AG20443 (cell line): ENCODE measurements at places on chromosomes 5 and 9.
A peak's percentile ranks its signal among the peaks of the same experiment; 100 is the strongest.

DNA sequence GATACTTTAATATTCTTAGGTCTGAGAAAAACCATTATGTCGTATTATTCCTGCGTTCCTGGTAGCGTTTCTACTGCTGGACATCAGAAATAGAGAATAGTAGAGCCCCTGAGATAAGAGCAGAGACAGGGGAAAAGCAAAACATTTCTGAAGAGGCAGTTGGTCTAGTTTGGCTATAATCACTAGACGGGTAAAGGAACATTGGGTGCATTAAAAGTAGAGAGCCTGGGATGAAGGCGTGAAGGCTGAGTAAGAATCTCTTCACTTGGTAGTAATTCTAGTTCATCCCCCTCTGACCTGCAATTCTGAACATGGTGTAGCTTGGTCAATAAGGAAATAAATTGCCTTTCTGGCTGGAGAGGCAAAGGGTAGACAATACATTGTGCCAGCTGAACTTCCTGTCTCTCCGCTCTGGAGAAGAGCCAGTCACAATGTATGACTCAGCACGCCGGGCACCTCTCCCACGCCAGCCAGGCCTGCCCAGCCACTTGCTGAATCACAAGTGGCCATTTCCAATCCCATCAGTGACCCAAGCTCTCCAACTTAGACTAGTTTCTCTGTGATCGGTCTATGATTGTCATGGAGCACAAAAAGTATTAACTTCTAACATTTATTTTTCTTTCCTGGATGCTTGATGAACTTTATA lies 75.4 kb downstream of the STK32A start:
- DNase-seq, result peak; percentile 31

DNA sequence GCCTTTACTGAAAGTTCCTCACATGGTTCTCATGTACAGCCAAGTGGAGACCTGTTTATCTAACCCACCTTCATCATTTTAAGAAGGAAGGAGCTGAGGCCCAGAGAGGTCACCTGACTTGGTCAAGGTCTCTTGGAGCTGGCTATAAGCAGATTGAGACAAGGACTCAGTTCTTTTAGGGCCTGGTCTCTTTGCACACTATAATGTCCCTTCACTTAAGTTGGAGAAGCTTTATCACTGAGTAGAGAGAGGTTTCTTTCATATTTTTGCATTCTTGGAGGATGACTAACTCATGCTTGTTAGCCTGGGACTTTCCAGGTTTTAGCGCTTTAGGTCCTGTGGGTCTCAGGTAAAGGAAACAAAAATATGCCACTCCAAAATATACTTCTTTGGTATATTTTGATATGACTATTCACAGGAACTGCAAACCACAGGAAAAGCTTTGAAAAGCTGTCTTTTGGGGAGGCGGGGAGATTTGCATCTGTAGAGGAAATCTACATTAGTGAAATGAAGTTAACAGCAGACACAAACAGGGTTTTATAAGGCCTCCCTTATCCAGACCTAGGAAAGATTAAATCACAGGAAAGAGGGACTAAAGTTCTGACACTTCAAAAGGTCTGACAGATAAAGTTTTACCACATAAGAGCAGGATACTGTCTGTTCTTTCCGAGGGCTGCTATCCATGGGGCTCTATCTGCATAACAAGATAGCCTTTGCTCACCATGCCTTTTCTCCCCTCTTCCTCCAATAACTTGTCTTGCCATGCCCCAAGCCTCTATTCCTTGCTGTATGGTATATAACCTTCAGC lies 95.8 kb upstream of the ANKRD55 start:
- DNase-seq, result no peak

DNA sequence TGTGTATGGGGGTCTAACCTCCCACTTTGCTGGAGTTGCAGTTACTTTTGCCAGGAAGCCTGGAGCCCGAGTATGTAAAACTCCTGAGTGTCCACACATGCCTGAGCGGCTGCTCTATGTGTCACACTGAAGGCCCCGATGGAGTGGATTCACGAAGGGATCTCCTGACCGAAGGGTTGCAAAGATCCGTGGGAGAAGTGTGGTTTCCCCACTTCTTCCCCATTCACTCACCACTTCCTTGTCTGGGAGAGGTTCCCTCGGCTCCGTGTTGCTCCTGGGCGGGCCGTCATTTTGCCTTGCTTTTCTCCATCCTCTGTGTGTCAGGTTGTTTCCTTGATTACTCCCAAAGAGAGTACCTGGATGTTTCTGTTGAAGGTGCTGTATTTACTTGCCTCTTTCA lies 16.2 kb upstream of the IL3 start:
- no peak for DNase-seq

DNA sequence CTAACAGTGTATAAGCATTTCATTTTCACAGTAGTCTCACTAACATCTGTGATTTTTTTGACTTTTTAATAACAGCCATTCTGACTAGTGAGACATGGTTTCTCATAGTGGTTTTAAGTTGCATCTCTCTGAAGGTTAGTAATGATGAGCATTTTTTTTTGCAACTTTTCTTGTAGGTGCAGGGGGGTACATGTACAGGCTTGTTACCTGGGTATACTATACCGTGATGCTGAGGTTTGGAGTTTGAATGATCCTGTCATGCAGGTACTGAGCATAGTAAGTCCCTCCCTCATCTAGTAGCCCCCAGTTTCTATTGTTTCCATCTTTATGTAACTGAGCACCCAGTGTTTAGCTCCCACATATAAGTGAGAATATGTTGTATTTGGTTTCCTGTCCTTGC lies 444.6 kb upstream of the DAB2 start:
- no peak for DNase-seq

DNA sequence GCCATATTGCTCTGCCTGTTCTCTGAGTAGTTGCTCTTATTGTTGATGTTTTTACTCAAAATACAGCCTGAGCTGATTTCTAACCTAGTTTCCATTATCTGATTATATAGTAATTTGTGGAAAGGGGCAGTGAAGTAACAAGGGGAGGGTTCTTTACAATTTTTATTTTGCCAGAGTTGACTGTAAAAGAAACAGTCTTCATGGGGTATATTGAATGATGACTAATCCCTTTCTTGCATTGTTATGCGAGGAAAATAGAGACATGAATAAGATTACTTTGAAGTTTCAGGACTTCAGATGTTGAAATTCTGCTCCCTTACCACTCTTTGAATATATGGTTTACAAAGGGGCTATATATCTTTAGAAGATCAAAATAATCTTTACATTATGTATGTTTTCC lies 9.1 kb upstream of the LRRC70 start:
- DNase-seq, result no peak

- DNase-seq, result no peak
These were observed 55.8 kb upstream of the ARRDC3 start for GRCh38 chr5:91438871-91439270.

DNA sequence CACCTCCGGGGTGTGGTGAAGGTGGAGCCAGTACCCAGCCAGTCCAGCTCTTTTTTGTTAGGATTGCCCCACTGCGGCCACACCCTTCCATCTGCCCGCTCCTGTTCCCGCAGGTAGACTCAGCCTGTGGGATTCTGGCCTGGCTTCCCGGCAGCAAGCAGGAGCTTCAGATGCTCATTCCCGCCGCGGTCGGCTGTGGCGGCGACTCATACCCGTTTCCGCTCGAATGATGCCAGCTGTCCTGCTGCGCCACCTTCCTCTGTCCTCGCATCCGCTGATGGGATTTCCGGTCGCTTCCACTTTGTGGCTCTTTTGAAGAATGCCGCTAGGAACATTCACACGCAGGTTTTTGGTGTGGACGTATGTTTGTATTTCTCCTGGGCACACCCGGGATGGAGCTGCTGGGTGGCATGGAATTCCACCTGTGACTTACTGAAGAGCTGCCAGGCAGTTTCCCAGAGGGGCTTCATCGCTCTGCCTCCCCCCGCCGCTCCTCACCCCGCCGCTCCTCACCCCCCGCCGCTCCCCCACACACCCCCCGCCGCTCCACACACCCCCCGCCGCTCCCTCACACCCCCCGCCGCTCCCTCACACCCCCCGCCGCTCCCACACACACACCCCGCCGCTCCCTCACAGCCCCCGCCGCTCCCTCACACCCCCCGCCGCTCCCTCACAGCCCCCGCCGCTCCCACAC lies 60.3 kb downstream of the TENT4A start:
- DNase-seq, result no peak

DNA sequence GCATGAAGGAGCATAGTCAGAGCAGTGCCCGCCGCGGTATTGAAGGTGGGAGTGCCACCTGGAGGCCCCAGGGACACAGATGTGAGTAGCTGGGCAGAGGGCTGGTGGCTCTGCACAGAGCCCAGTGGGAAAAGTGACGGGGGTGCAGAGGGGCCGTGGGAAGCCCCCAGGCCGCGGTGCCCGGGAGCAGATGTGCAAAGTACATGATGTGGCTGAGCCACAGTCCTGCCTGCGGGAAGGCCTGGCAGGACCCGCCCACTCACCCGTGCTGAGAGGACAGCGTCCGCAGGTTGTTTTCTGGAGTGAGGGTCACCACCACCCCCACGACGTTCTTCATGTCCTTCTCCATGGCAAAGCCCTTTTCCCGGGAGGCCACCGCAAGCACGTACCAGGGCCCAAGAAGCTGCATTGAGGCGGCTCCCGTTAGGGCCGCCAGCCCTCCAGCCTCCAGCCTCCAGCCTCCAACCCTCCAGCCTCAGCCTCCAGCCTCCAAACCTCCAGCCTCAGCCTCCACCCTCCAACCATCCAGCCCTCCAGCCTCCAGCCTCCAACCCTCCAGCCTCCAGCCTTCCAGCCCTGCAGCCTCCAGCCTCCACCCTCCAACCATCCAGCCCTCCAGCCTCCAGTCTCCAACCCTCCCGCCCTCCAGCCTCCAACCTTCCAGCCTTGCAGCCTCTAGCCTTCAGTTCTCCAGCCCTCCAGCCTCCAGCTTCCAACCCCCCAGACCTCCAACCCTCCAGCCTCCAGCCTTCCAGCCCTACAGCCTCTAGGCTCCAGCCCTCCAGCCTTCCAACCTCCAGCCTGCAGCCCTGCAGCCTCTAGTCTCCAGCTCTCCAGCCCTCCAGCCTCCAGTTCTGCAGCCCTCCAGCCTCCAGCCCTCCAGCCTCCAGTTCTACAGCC lies 914 bp downstream of the LCN6 start:
- no peak for DNase-seq

DNA sequence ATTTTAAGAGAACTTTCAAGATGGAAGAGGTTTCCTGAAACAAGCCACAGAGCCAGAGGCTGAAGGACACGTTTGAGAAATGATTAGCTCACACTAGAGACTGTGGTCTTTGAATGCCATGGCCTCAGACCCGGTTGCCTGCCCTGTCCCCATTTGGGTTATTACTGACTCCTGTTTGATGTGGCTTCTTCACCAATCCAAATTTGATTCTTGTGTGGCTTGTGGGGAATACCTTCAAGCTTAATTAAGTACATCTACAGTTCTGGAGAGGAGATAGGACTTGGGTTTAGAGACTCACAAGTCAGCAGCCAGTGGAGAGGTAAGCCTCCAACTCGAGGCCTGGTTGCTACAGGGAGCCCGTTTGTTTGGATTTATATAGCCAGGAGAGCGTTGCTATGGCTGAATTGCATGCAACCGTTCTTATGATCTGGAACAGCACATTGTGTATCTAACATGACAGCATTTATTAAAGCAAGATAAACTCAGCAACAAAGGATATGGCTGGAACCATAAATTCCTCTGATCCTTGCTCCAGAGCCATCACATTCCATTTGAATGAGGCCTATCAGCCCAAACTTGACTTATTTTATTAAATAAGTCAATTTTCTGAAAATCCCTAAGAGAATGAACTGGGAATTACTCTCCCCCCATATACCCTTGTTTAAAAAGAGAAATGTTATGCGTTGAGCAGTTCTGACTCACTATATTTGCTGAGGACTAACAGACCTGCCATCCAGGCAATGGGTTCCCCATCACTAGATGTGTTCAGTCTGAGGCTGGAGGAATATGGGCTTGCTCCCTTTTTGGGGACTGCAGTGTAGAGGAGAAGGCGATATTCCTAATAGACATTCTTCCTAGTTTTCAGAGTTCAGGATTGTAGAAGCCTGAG lies 88.4 kb upstream of the TNFSF8 start:
- peak; percentile 80 for DNase-seq

- DNase-seq, result no peak
These were observed 2.9 kb upstream of the LCP2 start for GRCh38 chr5:170300361-170301013.

DNA sequence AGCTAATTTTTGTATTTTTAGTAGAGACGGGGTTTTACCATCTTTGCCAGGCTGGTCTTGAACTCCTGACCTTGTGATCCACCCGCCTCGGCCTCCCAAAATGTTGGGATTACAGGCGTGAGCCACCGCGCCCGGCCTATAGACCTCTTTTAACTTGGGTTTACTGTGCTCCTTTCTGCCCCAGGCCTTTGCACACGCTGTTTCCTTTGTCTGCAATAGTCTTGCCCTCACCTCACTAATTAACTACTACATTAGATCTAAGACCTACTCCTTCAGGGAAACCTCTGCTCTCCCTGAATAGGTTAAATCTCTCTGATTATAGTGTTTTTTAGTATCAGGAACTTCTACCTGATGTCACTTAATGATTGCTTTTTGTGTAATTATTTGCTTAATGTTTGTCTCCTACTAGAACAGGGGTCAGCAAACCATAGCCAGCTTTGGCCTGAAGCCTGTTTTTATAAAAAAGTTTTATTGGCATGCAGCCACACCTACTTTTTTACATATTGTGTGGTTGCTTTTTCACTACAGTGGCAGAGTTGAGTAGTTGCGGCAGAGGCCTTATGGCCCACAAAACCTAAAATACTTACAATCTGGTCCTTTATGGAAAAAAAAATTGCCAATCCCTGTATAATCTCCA lies 31.2 kb upstream of the TLE1 start:
- DNase-seq, result no peak

GRCh38 chr9:18747595-18747994 lies 273.6 kb downstream of the ADAMTSL1 start:
- DNase-seq, result peak; percentile 26

- peak; percentile 73 for DNase-seq
These were observed 176.9 kb upstream of the WWC1 start for GRCh38 chr5:168114444-168115017.

DNA sequence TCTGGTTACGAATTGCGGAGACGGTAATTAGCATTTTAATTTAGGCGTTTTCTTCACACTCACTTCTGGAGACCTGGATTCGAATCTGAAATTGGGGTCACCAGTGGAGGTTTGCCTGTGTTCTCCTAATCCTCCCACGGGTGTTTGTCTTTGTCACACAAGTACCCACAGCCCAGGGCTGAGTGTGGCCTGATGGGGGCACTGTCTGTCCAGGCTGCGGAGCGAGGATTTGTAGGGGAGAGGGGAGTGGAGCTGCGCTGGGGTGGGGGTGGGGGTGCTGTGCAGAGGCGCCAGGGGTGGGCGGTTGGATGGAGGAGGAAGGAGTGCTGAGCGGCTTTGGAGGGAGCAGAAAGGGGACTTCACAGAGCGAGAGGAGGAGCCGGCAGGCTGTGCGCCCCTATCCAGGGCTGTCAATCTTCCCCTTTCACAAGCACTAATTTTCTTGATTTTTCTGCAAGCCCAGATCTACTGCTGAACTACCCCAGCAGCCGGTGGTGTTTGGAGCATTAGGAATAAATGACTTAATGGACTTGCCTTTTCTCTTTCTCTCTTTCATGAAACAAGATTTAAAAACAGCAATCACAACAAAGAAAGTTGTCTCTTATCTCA lies 53.1 kb downstream of the TSPAN17 start:
- DNase-seq, result no peak

- peak; percentile 51 for DNase-seq
These were observed 279.1 kb downstream of the TLE1 start for GRCh38 chr9:81410201-81410600.

- DNase-seq, result no peak
These were observed 161.2 kb downstream of the SLF1 start for GRCh38 chr5:94779684-94780083.
